BJ (cell line): ENCODE measurements at places on chromosomes 6 and 20.

DNA sequence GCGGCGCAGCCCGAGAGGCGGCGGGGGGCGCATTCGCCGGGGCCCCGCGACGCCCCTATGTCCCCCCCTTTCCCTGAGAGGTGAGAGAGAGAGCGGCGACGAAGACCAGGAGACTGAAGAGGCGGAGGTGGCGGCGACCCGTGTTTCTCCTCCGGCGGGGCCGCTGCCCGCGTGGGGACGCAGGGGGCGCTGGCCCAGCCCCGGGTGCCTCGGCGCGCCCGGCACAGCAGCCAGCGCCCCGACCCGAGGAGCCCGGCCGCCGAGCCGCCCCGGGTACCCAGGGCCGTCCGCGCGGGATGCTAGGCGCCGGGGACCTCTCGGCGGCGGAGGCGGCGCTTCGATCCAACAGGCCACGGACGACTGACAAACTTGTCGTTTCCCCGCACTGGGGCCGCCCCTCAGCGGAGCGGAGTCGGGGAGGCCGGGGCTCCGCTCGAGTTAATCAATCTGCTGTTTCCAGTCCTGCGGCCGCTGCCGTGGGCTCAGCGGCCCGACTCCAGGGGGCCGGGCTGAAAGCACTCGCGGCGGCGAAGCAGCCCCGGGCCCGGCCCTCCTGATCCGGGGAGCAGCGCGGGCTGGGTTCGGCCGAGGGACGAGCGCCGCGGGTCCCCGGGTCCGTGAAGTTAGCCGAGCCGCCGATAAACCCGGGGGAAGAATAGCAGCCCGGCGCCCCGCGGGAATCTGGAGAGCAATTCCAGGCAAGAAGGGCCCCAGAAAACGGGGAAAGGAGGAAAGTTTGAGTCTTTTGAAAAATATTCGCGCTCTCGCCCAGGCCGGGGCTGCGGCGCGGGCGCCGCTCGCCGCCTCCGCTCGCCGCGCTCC, 631 bp downstream of the MDGA1 start:
- no peak for DNase-seq

GRCh38 chr20:39878809-39879208, 810.2 kb downstream of the MAFB start:
- no peak for DNase-seq

DNA sequence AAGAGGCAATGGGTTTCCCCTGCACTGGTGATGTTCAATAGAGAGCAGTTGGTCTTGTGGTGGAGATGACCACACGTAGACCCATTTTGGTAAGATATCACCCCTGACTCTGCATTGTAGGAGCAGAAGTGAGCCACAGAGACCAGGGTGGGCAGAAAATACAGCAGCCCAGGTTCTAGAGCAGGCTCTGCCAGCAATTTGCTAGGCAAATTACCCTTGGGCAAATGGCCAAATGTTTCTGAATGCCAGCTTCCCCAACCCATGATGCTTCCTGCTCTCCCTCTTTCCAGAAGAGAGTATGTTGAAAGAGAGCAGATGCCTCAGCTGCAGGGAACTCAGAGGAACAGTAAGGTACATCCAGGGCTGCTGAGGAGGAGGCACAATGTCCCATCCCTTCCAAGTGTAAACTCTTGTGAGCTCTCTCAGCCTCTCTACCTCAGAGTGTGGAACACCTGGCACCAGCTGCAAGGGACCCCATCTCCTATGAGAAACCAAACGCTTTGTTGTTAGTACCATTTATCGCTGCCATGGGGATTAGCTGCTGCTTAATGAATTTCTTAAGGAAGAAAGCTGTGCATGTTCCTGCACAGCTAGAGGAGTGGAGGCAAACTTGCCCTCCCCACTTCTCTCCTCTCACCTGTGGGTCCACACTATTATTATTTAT, 317.5 kb upstream of the MOCS1 start:
- no peak for DNase-seq

DNA sequence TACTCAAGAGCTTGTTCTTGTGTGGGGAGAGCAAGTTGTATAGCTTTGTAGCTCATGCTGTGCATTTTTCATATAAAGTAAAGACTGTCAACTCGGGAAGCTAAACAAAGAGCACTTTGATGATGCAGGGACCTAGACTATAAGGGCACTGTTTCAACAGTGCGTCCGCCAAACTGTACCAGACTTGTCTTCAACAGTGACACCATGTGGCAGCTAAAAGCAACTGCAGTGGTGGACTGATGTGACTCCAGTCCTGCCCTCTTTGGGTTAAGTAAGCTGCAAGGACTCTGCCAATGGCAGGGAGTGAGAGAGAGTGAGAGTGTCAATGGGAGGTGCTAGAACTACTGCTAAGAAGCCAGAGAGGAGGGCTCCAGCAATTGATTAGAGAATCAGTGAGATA, 48.1 kb upstream of the MC3R start:
- DNase-seq = no peak

GRCh38 chr6:91433660-91434534, 847.0 kb upstream of the MAP3K7 start:
- DNase-seq = no peak

- no peak for DNase-seq
Measured at GRCh38 chr20:10501402-10501801, 66.3 kb downstream of the SLX4IP start.

DNA sequence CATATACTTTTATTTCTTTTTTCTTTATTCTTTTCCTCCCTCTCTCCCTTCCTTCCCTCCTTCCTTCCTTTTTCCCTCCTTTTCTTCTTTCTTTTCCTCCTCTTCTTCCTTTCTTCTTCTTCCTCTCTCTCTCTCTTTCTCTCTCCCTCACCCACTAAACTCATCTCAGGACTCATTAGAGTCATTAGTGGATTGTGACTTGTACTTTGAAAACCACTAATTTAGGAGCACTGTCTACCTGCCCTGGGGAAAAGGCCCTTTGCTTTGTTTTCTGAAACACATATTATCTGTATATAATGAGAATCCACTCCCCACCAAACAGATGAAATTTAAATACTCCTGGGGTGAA, 68.7 kb upstream of the CEP85L start:
- DNase-seq = no peak

GRCh38 chr6:26199057-26199772, 112.0 kb downstream of the HFE start:
- peak; percentile 92 for DNase-seq

- no peak for DNase-seq
Measured at GRCh38 chr20:44598423-44599305, 16.3 kb downstream of the PKIG start.

DNA sequence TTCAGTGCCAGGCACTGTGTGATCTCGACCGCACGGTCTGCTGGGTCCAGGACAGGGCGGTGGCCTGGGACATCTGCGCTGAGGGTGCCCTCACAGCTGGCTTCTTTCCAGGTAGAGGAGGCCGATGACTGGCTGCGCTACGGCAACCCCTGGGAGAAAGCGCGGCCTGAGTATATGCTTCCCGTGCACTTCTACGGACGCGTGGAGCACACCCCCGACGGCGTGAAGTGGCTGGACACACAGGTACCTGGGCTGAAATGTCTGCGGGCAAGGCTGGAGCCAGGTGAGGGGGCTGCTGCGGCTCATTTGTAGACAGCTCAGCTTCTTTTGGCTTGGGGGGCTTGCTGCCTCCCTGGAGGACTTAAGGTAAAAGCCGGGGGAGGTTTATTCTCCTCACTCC, 26.6 kb downstream of the PYGB start:
- no peak for DNase-seq

- DNase-seq = no peak
Measured at GRCh38 chr20:57153238-57153905, 113.1 kb downstream of the BMP7 start.

DNA sequence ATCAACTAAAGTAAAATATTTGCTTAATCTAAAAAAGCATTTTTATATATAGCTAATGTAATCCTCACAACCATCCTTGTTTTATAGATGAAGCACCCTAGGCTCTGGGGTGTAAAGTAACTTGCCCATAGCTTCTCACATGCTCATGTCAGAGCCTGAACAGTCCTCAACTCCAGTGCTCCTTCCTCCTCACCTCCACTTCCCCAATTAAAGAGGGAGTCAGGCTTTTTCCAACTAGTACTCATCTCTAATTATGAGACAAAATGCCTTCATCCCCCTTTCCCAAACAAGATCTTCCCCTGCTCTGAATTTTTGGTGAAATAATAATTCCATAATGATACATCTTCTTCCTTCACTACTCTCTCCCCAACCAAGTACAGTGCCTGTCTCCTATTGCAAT, 290.8 kb upstream of the PRDM1 start:
- no peak for DNase-seq

DNA sequence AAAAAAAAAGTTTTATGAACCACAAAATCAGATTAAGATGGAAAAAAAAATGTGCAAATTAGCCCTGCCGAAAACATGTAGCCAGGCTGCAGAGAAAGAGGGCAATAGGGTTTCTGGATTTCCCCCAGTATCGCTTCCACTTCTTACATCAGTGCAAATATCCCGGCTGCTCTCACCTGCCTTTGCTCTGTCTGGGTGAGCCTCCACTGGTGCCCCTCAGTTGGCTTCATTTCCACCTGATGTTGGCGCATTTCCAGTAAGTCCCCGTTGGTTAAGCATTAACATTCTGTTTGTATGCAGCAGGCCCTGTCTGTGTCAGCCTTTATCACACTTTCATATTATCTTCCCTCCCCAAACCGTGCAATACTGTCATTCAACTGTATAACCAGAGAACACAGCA, 215.1 kb downstream of the CBLN4 start:
- no peak for DNase-seq

DNA sequence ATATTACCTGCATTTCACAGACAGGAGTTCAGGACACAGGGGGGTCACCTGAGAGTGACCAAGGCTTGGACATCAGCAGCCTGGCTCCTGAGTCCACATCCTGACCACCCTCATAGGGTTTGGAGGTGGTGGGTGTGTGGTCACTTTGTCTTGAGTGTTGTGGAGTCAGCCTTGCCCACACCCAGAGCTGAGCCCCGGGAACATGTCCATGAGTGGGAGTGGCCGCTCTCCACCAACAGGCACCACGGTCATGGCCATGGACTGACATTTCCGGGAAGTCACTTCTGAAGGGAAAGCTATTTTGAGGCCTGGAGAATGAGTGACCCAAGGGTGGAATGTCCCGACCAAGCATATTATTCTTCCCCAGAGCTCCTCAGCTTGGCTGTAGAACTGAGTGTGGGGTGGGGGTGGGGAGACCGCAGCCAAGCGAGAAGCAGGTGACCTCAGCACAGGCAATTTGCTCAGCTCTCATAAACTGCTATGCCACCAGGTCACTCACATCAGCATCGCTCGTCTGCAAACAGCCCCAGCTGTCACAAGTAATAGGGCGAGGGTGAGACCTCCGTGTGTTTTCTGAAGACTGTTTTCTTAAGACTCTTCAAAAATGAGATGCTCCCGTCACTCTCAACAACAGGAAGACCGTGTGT, 348.6 kb upstream of the CDH4 start:
- DNase-seq = no peak

DNA sequence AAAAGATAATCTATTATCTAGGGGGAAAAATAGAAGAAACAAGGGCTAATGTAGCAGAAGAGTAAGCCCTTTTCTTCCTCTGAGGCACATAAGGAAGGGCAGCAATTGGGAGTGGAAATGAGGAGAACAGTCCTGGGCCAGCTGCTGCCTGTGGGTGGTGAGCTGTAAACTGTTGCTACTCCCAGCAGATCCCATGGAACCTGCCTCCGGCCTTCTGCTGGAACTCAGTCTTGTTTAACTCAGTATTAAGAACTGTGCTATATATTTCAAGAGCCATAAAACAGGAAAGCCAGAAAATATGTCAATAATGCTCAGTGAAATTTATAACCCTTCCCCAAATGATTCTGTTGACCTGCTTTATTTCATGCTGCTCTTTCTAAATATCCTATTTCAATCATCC, 464.2 kb downstream of the COL12A1 start:
- DNase-seq = no peak

GRCh38 chr6:153003366-153003690, 819 bp upstream of the MTRF1L start:
- DNase-seq = no peak

DNA sequence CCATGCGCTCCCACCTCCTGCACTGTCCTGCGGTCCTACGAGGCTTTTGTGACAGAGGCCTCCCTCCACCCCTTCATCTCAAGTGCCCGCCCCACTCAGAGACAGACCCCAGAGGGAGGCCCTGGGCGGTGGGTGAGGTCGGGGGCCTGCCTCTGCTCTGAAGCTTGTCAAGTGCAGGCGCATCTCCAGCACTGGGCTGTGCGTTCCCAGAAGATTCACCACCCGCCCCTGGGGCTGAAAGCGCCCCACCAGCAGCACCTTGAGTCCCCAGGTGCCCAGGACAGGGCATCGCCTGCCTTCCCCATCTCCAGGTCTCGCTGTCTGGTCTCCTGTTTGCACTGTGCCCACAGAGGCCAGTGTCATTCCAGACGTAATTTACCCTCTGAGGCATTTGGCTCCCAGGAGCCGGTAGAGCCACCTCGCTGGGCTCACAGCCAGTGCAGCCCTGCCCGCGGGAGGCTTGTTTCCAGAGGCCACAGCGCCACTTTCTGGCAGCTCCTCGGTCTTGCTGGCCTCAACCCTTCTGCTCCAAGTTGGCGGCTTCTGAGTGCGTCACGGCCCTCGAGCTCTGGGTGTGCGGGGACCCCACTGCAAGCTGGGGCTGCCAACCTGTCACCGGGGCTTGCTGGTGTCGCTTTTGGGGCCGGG, 191.1 kb downstream of the TAF4 start:
- no peak for DNase-seq

GRCh38 chr6:80165143-80165542, 58.7 kb downstream of the BCKDHB start:
- no peak for DNase-seq

GRCh38 chr6:142942805-142943227, 2.2 kb downstream of the HIVEP2 start:
- no peak for DNase-seq

DNA sequence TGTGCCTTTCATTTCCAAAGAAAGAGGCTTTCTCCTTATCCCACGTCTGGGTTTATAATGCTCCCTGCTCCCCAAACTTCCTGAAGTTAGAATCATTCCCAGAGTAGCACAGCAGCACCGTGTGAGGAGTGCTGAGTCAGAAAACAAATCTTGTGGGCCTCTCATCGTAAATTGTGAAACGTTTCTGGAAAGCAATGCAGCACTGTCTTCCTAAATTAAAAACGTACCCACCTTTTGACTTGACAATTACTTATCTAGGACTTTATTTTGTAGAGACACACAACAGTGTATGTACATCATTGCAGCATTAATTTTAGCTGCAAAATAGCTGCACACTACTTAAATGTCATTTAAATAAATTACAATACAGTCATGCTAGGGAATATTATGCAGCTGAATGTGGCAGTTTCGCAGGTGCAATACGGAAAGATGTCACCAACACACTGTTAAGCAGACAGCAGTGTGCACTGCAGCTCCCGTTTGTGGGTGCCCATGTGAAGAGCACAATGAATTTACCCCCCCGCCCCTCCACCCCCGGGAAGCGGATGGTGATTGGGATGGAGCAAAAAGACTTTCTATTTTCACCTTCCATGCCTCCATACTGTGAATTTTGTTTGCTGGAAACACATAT, 30.8 kb downstream of the RRBP1 start:
- DNase-seq = no peak

DNA sequence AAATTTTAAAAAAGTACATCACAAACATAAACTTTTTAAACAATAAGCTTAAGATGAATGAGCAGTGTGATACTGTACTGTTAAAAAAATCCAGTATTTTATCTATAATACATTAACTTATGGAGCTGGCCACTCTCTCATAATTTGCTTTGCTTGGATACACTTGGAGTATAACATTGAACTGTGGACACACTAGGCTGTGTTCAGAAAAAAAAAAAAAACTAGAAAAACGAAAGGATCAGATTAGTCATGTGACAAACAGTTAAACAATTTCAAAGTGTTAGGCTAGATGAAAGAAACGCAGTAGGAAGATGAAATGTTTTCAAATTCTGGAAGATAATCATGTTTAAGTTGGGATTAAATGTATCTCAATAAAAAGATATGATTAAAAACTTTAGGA, 220.0 kb downstream of the GRIK2 start:
- no peak for DNase-seq
